ENCODE measurements at places on chromosomes 16 and 17.
A peak's percentile ranks its signal among the peaks of the same experiment; 100 is the strongest.

DNA sequence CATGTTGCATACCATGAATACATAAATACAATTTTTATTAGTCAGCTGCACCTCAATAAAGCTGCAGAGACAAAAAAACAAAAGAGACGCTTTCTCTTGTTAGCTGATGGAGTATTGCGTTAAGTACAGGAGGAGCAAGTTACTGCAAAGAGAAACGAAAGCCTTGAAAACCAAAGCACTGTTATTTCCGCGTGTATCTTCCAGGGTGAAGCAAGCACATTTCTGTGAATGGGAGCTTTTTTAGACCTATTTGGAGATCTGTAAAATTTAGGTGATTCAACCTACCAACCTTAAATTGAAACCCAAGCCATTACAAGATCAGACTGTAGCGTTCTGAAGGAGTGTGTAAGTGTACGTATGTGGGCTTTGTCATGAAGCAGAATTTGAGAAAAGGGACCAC, 390.4 kb downstream of the SOX9 start:
- peak overlapping the region; percentile 8 for H3K27ac ChIP-seq
- DNase-seq, result peak; percentile 39
- peaks cover 59% of the 10 kb centered on the region for H3K4me1 ChIP-seq
- H3K27me3 ChIP-seq, result no peaks in the 10 kb centered on the region
- peak overlapping the region; percentile 24 for H3K4me3 ChIP-seq

- no peak overlapping the region for H3K27ac ChIP-seq
- H3K4me3 ChIP-seq, result no peak overlapping the region
- DNase-seq, result no peak
- no peaks in the 10 kb centered on the region for H3K27me3 ChIP-seq
- no peaks in the 10 kb centered on the region for H3K36me3 ChIP-seq
- H3K4me1 ChIP-seq, result peaks cover 6% of the 10 kb centered on the region
Observed at GRCh38 chr17:64135000-64135399, 5.1 kb upstream of the ERN1 start.

- H3K27ac ChIP-seq, result no peak overlapping the region
- H3K4me1 ChIP-seq, result peaks cover 8% of the 10 kb centered on the region
- H3K27me3 ChIP-seq, result no peaks in the 10 kb centered on the region
- no peak for DNase-seq
- H3K36me3 ChIP-seq, result no peaks in the 10 kb centered on the region
Observed at GRCh38 chr16:85593494-85594221, 19.5 kb upstream of the GSE1 start.

DNA sequence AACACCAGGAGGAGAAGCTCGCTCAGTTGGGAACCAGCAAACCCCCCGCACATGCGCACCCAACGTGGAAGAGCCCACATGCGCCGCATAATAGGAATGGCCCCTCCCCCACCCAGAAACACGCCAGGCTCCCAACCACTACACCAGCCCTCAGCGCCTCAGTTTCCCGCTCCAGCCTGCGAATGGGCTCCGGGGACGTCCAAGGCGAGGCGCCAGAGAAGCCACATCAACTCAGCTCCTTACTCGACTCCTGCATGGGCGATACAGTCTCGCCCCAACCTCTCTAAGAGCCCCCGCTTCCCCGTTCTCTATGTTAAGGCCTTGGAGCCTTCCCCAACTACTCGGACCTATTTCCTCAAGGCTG, 504 bp downstream of the SRSF1 start:
- H3K27me3 ChIP-seq, result no peaks in the 10 kb centered on the region
- peaks cover 27% of the 10 kb centered on the region for H3K4me1 ChIP-seq
- H3K36me3 ChIP-seq, result peaks cover 34% of the 10 kb centered on the region
- peak overlapping the region; percentile 99 for H3K27ac ChIP-seq
- peak; percentile 57 for DNase-seq
- peak overlapping the region; percentile 100 for H3K4me3 ChIP-seq

DNA sequence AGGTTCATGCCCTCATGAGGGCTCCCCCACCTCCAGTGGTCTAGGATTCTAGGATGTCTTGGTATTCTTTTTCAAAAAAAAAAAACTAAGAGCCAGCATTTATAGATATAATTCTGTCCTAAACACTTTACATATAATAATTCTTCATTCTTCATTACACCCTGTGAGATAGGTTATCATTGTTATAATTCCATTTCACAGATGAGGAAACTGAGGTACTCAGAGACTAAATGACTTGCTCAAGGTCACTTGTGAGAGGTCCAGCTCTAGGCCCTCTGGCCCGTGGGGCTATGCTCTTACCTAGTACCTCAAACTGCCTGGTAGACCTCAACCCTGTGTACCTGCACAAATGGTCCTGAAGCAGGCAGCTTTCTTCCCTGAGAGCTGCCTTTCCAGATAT, 172.2 kb downstream of the PRKCB start:
- no peaks in the 10 kb centered on the region for H3K27me3 ChIP-seq
- H3K4me1 ChIP-seq, result no peaks in the 10 kb centered on the region
- no peak overlapping the region for H3K27ac ChIP-seq
- DNase-seq, result no peak
- H3K36me3 ChIP-seq, result no peaks in the 10 kb centered on the region

DNA sequence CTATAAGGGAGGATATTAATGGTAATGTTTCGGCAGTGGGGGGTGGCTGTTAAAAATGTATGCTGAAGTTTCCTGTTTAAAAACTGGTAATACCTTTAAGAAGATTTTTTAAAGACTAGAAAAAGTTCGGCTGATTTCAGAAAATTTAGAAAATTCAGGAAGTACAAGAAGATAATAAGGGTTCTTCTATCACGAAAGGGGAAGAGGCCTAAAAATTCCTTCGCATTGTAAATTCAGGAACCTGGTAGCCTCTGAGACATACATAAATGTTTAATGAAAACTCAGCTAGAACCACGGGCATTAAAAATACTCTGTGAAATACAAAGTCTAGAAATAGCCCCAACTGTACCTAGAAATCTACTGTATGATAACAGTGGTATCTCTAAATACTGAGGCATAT, 181.2 kb downstream of the PARN start:
- no peak for DNase-seq
- no peaks in the 10 kb centered on the region for H3K4me1 ChIP-seq
- H3K27ac ChIP-seq, result no peak overlapping the region
- H3K27me3 ChIP-seq, result no peaks in the 10 kb centered on the region
- no peaks in the 10 kb centered on the region for H3K36me3 ChIP-seq

- DNase-seq, result no peak
- H3K27me3 ChIP-seq, result peaks cover 6% of the 10 kb centered on the region
- H3K4me1 ChIP-seq, result no peaks in the 10 kb centered on the region
- no peaks in the 10 kb centered on the region for H3K36me3 ChIP-seq
Observed at GRCh38 chr17:77854759-77855745, 103.5 kb upstream of the TNRC6C start.

GRCh38 chr16:56985288-56985961, 3.9 kb upstream of the NLRC5 start:
- H3K36me3 ChIP-seq, result no peaks in the 10 kb centered on the region
- H3K27ac ChIP-seq, result peak overlapping the region; percentile 47
- H3K27me3 ChIP-seq, result peaks cover 4% of the 10 kb centered on the region
- DNase-seq, result peak; percentile 78
- peaks cover 28% of the 10 kb centered on the region for H3K4me1 ChIP-seq

DNA sequence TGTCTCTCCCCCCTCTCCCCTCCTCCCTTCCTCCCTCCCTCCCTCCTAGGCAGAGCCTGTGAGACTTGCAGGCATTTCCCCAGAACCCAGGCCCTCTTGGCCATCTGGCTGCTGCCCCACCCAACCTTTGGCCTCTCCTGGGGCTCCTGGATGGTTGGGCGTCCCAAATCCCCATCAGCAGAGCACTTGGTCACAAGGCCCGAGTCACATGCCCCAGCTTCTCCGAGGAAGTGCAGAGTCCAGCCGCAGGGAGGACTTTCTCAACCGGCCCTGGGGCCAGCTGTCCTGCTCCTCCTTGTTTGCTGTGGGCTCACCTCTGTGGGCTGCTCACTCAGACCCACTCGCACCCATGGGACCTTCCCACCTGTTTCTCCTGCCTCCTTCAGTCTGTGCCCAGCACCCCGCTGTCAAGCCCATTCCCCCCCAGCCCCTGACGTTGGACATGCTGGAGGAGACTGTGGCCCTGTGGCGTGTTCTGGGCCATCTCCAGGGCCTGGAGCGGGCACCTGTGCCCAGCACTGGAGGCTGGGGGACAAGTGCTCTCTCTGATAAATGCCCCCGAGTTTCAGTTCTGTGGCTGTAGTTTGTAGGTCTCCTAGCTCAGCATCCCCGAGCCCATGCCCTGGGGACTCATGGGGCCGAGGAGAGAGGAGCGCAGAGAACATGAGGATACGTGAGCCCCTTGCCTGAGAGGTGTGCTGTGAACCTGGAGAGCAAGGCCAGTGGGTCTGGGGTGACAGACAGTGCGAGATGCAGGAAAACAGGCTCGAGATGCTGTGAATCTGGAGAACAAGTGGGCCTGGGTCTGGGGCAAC, 42.3 kb upstream of the ZNF750 start:
- H3K27me3 ChIP-seq, result no peaks in the 10 kb centered on the region
- H3K4me1 ChIP-seq, result peaks cover 7% of the 10 kb centered on the region
- no peak overlapping the region for H3K27ac ChIP-seq

DNA sequence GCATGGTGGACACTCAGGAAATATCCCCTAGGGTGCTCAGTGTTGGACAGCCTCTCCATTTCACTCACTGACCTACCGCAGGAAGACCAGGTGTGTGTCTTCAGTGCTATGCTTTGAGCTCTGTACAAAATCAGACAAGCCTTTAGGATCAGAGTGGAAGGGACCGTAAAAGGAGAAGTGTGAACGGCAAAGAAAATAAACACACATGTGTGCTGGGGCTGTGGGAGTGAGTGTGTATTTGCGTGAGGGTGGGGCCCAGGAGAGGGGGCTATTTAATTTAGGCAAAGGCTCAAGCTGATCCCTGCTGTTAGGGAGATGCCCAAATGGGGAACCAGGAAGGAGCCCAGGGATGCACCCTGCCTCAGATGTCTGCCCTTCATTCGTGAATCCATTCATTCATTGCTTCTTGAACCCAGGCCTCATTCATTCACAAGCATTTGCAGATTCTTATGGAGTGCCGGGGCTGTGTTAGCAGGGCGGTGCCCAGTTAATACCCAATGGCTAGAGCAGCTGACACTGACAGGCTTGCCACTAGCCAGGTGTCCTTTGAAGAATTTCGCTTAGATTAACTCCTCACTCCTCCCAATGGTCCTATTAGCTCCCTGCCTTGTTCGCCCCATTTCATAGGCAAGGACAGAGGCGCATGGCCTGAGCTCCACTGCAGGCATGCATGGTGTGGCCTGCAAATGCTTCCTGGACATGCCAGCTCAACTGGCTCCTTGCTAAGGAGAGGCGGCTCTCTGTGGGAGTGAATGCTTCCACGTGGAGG, 296.7 kb upstream of the FOXF1 start:
- H3K36me3 ChIP-seq, result no peaks in the 10 kb centered on the region
- H3K4me3 ChIP-seq, result no peak overlapping the region
- H3K27ac ChIP-seq, result no peak overlapping the region
- DNase-seq, result no peak
- no peaks in the 10 kb centered on the region for H3K4me1 ChIP-seq

GRCh38 chr17:18009609-18010420, 29.2 kb downstream of the ATPAF2 start:
- no peaks in the 10 kb centered on the region for H3K27me3 ChIP-seq
- DNase-seq, result no peak
- H3K4me3 ChIP-seq, result no peak overlapping the region
- peaks cover 15% of the 10 kb centered on the region for H3K4me1 ChIP-seq
- no peaks in the 10 kb centered on the region for H3K36me3 ChIP-seq

- H3K27me3 ChIP-seq, result no peaks in the 10 kb centered on the region
- peak; percentile 59 for DNase-seq
- H3K4me3 ChIP-seq, result no peak overlapping the region
- no peaks in the 10 kb centered on the region for H3K36me3 ChIP-seq
- peak overlapping the region; percentile 69 for H3K27ac ChIP-seq
- peaks cover 16% of the 10 kb centered on the region for H3K4me1 ChIP-seq
Observed at GRCh38 chr17:72984926-72985325, 107.6 kb downstream of the SLC39A11 start.

DNA sequence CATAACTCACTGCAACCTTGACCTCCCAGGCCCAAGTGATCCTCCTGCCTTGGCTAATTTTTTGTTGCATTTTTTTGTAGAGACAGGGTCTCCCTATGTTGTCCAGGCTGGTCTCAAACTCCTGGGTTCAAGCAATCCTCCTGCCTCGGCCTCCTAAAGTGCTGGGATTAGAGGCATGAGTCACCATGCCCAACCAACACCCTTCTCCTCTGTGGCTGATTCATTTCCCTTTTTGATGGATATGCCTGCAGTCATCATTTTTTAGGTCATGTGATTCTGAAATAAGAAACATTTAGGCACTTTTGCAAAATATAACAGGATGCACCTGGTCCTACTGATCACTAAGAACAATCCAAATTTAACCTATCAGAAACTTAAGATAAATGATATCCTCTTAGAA, 44.0 kb upstream of the YPEL2 start:
- no peaks in the 10 kb centered on the region for H3K27me3 ChIP-seq
- no peaks in the 10 kb centered on the region for H3K36me3 ChIP-seq
- H3K4me1 ChIP-seq, result no peaks in the 10 kb centered on the region
- peak; percentile 14 for DNase-seq

DNA sequence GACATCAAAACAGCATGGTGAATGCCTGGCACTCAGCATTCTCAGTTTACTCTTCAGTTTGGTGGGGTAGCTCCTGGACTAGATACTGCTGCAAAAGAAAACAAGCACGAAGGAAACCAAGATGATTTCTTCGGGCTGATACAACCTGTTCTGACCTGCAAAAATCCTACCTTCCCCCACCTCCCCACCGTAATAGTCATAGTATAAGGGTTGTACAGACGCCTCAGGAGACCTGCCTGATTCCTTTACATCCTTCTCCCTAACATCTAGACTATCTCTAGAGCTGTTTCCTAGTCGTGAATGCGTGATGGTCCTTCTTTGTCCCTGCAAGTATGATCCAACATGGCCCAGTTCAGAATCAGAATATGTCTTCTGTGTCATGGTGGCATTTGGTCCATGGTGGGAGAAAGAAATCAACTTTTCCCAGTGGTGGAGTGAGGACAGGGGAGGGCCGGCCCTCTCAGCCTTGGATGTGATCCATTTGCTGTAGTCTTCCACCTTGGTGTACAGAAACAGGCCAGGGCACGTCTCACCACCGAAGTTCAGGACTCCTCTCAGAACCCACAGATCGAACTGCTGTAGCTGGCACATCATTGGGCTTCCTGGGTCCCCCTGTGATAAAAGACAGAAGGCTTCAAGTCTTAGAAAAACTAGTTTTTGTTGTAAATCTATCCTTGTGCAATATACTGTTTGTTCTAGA, 14.5 kb downstream of the PRSS54 start:
- peak; percentile 6 for DNase-seq
- H3K27ac ChIP-seq, result peak overlapping the region; percentile 48
- H3K4me1 ChIP-seq, result peaks cover 11% of the 10 kb centered on the region
- no peaks in the 10 kb centered on the region for H3K36me3 ChIP-seq

DNA sequence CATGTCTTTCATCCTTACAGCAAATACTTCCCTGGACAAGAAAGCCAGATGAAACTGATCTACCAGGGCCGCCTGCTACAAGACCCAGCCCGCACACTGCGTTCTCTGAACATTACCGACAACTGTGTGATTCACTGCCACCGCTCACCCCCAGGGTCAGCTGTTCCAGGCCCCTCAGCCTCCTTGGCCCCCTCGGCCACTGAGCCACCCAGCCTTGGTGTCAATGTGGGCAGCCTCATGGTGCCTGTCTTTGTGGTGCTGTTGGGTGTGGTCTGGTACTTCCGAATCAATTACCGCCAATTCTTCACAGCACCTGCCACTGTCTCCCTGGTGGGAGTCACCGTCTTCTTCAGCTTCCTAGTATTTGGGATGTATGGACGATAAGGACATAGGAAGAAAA, 3.7 kb downstream of the TMUB2 start:
- H3K4me3 ChIP-seq, result no peak overlapping the region
- H3K36me3 ChIP-seq, result peaks cover 22% of the 10 kb centered on the region
- no peak for DNase-seq
- no peaks in the 10 kb centered on the region for H3K27me3 ChIP-seq
- H3K4me1 ChIP-seq, result peaks cover 10% of the 10 kb centered on the region

Measured in astrocyte (in vitro differentiated cells and primary cell).